ENCODE measurements at places on chromosomes 16 and 17. TPM values are rescaled to one million over a fixed set of nuclear protein-coding genes. Genes with fewer than 3 reads are reported as not detected.

Gene CHST4
- not detected for total RNA-seq

Gene CASKIN1
- total RNA-seq: 0.47 TPM

Gene LYRM9
- 3.2 TPM for total RNA-seq

Gene MCRIP1
- 85.4 TPM for total RNA-seq

Gene GRAP
- total RNA-seq: 0.08 TPM

Gene ERN2
- 0.35 TPM for total RNA-seq

Gene NPIPB6
- 0.30 TPM for total RNA-seq

Gene KRTAP1-5
- not detected for total RNA-seq

Gene NHLRC4
- 1.4 TPM for total RNA-seq

Gene KCNJ16
- total RNA-seq: not detected

Gene CES3
- under 0.01 TPM for total RNA-seq

Gene SPNS2
- total RNA-seq: 0.23 TPM

Gene FNDC8
- total RNA-seq: not detected

Gene CRISPLD2
- 0.98 TPM for total RNA-seq

Data from smooth muscle cell of the coronary artery (primary cell).